Stimulated activated CD8-positive, alpha-beta memory T cell treated with anti-CD3 and anti-CD28 coated beads, Interleukin-7, amount 100 ng/mL, for 24 hours (primary cell): ENCODE measurements at places on chromosomes 16 and 17.

GRCh38 chr17:34755371-34755770 lies 176.0 kb downstream of the TMEM132E start:
- no peak for DNase-seq

- DNase-seq: no peak
Measured at GRCh38 chr16:66600477-66600876, 4.0 kb upstream of the CMTM3 start.

- DNase-seq: no peak
Measured at GRCh38 chr17:57032343-57032742, 52.7 kb upstream of the AKAP1 start.

DNA sequence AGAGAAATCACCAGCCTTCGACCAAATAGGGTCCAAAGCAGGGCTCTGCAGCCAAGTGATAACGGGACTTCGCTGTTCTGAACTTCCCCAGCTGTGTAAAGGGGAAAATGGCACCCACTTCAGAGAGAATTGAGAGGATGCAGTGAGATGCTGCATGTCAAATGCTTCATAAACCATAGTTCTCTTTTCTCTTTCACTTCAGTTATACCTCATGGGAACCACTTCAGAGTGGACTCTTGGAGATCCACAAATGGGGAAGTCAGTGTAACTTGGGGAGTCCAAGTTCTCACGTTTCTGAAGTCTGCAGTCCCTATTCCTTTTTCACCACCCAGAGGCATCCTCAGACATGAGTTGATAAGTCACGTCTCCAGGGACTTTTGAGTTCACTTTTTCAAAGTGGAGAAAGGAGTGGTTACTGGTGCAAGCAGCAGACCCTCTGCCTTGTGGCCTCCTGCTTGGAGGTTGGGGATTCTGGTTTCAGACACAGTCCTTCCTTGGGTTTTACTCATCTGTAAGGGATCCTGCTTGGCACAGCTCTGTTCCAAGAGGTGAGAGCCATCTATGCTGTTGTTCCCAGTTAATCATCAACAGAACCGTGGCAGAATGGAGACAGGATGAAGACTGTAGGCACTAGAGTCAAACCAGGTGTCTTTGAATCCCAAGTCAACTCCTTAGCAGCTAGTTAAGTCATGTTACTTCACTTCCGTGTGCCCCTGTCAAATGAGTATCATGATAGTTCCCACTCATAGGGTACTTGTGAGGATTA lies 123.4 kb upstream of the NOL11 start:
- DNase-seq: no peak

DNA sequence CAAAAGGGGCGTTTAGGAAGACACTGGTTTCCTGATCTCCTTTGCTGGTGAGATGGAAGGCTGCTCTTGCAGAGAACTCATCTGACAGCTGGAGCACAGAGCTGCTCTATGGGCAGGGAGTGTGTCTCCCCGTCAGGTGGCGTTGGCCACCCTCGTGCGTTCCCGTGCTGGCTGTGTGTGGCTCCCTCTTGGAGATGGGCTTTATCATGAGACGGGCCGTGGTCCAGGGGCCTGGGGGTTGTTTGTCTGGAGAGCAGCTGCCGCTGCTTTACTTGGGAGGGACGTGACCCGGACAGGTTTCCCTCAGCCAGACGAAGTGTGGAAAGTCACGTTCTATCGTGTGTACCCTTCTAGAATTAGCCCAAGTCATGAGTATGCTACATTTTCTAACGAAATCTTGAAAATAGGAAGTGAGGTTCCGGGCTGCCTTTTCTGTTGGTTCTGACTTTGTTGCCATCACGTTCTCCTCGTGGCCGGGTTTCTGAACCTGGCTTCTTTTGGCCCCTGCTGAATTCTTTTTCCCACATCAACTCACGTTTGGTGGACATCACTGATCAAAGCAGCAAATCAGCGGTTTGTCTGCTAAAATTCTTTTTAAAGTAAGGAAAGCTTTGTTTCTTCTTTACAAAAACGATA lies 105.6 kb upstream of the CHMP6 start:
- no peak for DNase-seq

GRCh38 chr16:57531635-57532265 lies 4.6 kb downstream of the CCDC102A start:
- DNase-seq: no peak

GRCh38 chr17:19554393-19554792 lies 20.7 kb downstream of the SLC47A1 start:
- no peak for DNase-seq

GRCh38 chr17:6608321-6608720 lies 32.2 kb downstream of the KIAA0753 start:
- DNase-seq: no peak

DNA sequence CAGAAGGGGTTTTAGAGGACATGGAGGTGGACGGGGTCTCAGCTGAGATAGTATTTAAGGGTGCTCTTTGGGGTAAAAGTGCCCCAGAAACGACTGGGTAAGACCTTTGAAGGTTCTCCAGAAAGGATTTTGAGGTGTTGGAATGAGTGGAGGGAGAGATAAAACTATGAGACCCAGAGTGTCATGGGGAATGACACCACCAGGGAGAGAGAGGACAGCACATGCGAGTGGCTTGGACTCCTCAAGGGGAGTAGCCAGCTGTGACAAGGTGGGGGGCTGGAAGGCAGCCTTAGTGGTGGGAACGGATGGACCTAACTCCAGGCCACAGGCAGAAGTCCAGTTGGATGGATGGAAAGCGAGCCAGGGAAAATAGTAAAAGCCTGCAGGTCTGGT lies 19.2 kb upstream of the PITPNM3 start:
- no peak for DNase-seq

DNA sequence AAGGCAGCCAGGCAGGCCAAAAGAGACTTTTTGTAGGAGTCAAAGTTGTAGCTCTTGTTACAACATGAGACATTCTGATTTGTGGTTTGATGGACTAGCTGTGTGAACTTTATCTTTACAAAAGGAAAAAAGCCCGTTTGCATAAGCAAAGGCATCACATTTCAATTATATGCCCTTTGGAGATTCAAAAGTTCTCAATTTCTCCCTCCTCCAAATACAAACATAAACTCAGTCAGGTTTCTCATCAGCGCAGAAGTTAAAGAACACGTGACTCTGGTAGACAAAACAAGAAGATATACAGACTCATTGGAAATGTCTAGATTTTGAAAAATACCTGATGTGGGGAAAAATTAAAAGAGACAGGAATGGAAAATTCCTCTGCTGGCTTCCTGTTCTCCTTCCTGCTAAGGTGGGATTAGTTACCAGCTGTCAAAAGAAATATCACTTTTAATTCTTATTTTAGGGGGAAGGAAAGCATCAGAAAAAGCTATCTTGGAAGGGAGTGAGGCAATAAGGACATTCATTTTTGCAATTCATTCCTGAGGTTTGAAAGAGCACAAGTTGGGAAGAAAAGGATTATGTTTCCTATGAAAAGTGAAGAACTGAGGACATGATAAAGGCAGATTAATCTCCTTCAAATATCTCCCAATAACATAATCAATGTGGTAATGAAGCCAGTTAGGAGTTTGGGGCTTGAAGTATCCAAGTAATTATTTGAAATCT lies 4.6 kb upstream of the KCNJ16 start:
- DNase-seq: no peak

DNA sequence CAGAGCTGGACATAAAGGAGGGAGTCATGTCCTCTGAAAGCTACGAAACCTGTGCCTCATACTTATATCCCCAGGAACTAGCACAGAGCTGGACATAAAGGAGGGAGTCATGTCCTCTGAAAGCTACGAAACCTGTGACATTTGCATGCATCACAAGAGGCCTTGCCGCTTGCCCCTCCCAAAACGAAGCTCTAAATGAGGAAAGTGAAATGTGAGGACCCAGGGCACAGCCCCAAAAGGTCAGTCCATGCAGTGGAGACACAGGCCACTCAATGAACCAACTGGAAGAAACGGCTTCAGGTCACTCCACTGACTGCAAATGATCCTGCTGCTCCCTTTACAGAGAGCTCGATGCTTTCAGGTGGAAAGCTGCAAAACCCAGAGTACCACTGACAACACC lies 38.3 kb downstream of the COG7 start:
- DNase-seq: no peak

DNA sequence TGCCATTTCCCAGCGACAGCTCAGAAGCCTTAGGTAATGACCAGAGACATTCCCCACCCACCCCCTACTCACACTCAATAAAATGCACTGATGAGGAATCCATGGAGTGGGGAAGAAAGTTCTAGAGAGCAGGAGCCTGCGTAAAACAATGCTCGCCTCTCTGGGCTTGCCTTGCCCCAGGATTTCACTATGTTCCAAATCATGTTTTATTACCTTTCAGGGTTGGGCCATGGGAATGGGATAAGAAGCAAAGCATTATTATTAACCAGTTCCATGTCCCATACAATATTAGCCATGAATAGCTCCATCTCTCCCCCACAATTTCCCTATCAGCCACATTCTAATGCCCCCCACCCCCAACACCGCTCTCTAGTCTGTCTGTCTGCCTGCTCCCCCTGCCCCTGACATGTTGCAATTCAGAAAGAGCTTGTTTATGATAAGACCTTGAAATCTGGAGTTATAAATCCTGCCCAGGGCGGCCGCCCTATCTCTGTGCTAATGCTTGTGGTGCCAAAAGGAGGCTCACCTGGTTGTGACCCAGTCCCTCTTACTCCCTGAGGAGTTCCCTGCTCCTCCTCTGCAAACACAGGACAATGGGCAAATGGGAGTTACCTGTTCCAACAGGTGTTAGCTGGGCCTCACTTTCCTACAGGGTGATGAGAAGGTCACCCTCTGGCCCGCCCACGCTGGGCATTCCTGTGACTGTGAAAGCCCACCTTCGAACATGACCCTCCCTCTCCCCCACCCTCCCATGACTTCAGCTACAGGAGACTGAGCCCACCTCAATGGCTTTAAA lies 28.0 kb upstream of the DDX52 start:
- no peak for DNase-seq

DNA sequence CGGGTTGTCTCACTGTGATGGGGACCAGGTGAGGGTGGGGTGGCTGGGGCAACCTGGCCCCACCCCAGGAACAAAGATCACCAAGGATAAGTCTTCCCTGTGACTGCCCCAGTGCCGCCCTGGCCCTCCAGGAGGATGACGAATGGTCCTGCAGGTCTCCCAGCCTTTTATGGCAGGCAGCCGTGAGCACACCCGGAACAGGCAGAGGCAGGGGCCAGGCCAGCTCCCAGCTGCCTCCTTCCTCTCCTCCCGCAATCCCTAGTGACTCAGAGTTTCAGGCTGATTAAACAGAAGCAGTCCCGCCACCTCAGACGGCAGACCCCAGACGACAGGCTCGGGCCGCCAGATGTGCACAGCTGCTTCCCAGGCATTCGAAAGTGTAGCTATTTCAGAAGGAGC lies 13.3 kb downstream of the JUP start:
- DNase-seq: no peak

DNA sequence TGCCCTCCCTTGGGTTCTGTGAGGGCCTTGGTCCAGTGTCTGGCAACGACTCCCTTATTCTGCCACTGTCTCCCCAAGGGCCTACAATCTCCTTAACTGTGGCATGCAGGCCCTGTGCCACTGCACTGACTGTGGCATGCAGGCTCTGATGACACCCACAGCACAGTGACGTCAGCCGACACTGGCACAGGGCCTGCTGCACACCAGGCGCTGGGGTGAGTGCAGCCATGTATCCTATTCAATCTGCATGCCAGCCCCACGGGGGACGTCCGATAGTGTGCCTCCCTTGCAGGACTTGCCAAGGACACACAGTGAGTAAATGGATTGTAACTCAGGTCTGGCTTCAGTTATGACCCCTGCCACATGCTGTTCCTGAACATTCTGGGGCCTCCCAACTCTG lies 39.8 kb upstream of the RASD1 start:
- no peak for DNase-seq

GRCh38 chr17:7429722-7430121 lies 1.1 kb downstream of the SPEM3 start:
- no peak for DNase-seq

GRCh38 chr16:74449470-74449869 lies 28.2 kb upstream of the CLEC18B start:
- DNase-seq: no peak

- no peak for DNase-seq
Measured at GRCh38 chr16:89971495-89972243, 23.1 kb downstream of the DEF8 start.
